ENCODE measurements at places on chromosomes 12 and 14.

DNA sequence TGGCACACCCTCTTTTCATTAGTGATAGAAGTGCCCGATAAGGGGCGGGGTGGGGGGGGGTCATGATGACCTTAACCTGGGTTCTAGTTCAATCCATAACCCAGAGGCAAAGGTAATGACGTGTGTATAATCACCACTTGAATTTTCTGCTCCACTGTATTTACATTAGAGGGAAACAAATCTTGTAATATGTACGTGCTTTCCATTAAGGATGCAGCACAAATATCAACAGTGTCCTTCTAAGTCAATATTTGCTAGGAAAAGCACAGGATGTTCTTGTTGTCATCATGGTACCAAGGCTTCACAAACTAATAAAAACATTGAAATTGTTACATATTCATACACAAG lies 121.2 kb upstream of the SLC38A2 start:
- no peaks in the 10 kb centered on the region for H3K36me3 ChIP-seq
- peak overlapping the region; percentile 88 for H3K27ac ChIP-seq
- H3K4me3 ChIP-seq: 0 out of 2 replicates have a peak overlapping the region, but pooled peaks have one; percentile 11
- DNase-seq: no peak
- no peaks in the 10 kb centered on the region for H3K27me3 ChIP-seq
- H3K4me1 ChIP-seq: peaks cover 28% of the 10 kb centered on the region

DNA sequence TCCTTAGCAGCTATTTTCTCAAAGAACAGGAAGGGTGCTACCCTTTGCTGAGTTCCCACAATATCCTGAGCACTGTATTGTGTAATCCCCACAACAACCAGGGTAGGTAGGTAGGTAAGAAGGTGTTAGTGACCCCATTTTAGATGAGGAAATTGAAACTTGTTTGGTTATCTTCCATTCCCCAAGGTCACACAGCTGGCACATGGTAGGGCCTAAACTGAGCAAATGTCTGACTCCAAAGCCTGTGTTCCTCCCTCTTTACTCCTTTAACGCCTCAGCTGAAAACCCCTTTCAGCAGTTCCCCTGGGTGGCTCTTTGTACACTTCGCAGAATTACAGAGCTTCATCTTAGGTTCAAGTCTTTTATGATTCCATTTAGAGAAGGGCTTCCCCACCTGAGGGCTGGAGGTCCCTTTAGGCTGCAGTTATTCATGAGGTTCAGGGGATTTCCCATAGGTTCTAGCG lies 26.5 kb upstream of the RIC8B start:
- no peaks in the 10 kb centered on the region for H3K36me3 ChIP-seq
- H3K27me3 ChIP-seq: no peaks in the 10 kb centered on the region
- DNase-seq: no peak

DNA sequence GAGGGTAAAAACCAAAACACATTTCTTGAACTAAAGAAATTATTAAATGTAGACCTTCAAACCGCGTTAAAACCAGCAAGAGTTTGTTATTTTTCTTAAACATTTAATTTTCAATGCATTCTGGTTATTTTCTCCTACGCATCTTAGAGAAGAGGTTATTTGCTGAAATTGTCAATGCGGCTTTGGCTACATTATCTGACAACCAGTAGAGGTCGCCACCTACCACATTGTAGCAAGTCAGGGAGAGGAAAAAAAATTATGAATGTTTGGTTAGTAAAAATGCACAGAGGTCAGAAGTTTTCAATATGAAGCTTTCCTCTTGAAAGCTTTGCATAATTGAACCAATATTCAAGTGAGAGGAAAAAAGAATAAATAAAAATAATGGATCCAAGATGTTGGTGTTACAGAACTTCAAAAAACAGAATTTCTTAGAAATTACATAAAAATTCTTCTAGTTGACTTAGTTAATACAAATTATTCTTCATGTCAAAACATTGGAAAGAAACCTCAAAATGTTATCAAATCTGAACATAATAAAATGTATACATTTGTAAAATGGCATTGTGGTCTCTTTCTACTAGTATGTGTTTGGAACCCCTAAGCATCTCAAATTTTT lies 159.4 kb upstream of the TMTC2 start:
- no peak overlapping the region for H3K4me3 ChIP-seq
- no peaks in the 10 kb centered on the region for H3K4me1 ChIP-seq
- peak; percentile 16 for DNase-seq
- no peaks in the 10 kb centered on the region for H3K27me3 ChIP-seq
- H3K27ac ChIP-seq: no peak overlapping the region

DNA sequence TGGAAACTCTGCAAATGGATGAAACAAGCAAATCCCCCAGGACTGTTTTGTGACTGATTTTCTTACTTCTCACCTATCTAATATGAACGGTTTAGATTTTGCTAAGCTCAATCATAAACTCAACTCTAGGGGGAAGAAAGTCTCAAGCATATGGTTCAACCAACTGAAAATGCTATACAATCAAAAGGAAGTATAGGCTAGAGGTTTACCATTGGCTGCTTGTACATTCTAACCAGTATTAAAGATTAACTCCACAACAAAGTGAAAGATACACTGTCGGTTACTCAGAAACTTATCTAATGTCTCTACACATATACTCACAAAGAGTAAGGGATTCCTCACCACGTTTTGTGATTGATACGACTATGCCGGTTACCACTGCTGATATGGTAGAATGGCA lies 281.8 kb upstream of the SOX5 start:
- H3K36me3 ChIP-seq: no peaks in the 10 kb centered on the region
- DNase-seq: no peak
- H3K4me3 ChIP-seq: no peak overlapping the region
- no peak overlapping the region for H3K27ac ChIP-seq
- no peaks in the 10 kb centered on the region for H3K27me3 ChIP-seq

GRCh38 chr12:48601013-48601756 lies 31.3 kb upstream of the LALBA start:
- peak overlapping the region; percentile 98 for H3K27ac ChIP-seq
- peaks cover 22% of the 10 kb centered on the region for H3K4me1 ChIP-seq
- H3K4me3 ChIP-seq: no peak overlapping the region
- peaks cover 44% of the 10 kb centered on the region for H3K36me3 ChIP-seq

- H3K36me3 ChIP-seq: no peaks in the 10 kb centered on the region
- H3K4me3 ChIP-seq: no peak overlapping the region
- DNase-seq: no peak
- no peak overlapping the region for H3K27ac ChIP-seq
- H3K4me1 ChIP-seq: no peaks in the 10 kb centered on the region
Observed at GRCh38 chr12:59580050-59580449, 15.8 kb upstream of the SLC16A7 start.

DNA sequence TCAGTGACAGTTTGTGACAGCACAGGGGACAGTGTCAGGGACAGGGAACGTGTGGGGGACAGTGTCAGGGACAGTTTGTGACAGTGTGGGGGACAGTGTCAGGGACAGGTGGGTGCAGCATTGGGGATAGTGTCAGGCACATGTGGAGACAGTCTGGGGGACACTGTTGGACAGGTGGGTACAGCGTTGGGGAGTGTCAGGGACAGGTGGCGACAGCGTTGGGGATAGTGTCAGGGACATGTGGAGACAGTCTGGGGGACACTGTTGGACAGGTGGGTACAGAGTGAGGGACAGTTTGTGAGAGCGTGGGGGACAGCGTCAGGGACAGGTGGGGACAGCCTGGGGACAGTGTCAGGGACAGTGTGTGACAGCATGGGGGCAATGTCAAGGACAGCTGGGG lies 140.0 kb downstream of the TMEM121 start:
- no peak overlapping the region for H3K4me3 ChIP-seq
- peaks cover 4% of the 10 kb centered on the region for H3K27me3 ChIP-seq
- no peak for DNase-seq
- no peak overlapping the region for H3K27ac ChIP-seq
- H3K36me3 ChIP-seq: peaks cover 23% of the 10 kb centered on the region

DNA sequence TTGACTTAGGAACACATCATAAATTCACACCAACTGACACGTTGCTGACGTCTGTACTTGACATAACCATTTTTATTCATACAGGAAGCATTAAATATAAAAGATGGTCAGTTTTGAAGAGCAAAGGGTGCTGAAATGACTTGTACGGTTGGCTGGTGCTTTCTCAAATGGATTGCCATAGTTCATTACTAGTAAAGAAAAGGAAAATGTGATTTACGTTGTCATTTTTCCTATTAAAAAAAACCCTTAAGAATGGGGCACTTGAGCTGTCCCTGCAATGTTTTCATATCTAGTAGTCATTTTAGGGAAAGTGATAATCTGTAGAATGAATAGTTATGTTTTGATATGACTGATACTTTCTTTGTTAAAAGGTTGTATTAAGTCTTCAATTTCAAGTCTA lies 22.5 kb upstream of the MANSC4 start:
- no peak overlapping the region for H3K4me3 ChIP-seq
- peaks cover 6% of the 10 kb centered on the region for H3K4me1 ChIP-seq
- no peaks in the 10 kb centered on the region for H3K27me3 ChIP-seq
- DNase-seq: no peak

Measured in WTC11 (cell line).